ENCODE measurements at places on chromosomes 5 and 9. TPM values are rescaled to one million over a fixed set of nuclear protein-coding genes. Genes with fewer than 3 reads are reported as not detected.
A peak's percentile ranks its signal among the peaks of the same experiment; 100 is the strongest.

CYLC2 gene
- polyA plus RNA-seq: not detected

BARX1 gene
- polyA plus RNA-seq: 0.86 TPM

SKIC3 gene
- 90.3 TPM for polyA plus RNA-seq

TMEM141 gene
- 83.8 TPM for polyA plus RNA-seq

GRCh38 chr5:54454602-54455001 is 897 bp upstream of the HSPB3 start:
- DNase-seq: no peak

GRCh38 chr5:175674731-175675346 is 17.0 kb downstream of the HRH2 start:
- no peak for DNase-seq

- DNase-seq: no peak
These were observed 3.7 kb downstream of the TUBB4B start for GRCh38 chr9:137244486-137245449.

GRCh38 chr5:140267201-140267540 is 35.7 kb downstream of the PFDN1 start:
- DNase-seq: no peak

DNA sequence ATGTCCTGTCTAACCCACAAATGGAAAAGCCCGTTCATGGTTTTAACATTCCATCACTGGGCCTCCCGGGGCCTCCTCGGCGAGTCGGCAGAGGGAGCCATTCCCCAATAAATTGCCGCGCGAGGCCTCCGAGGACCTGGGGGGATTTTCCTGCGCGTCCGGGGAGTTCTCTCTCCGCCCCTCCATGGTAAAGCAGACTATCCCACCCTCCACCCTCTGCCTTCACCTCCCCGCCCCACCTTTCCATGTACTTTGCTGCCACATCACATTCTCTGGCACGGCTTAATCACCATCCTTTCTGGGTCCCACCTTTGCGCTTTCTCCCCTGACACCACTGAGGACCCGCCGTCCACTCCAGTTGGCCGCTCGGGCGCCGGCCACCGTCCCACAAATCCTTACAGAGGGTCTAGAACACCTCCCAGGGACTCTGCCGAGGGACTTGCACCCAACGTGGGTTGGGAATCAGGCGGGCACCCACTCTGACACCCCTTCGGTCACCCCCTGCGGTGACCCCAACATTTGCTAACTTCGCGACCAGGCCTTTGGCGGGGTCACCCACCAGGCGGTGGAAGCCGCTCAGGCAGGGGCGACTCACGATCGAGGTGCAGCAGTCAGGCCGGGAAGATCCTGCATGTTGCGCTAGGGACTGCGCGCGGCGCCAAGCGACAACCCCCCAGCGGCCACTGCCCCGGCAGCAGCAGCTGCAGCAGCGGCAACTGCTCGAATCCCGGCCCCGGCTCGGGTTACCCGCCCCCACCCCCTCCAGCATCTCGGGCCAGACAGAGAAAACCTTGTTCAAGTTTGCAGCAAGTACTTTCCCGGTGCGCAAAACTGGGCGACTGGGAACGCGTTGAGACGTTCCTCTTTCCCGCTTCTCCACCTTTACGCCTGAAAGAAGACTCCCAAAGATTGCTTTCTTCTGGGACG is at the start of gene MEGF10:
Gene MEGF10 (plus strand): TSS at position 778 of the 927 bp plus-strand sequence. CDS start 40,513 bp downstream, outside the sequence.
- DNase-seq: peak; percentile 48

- DNase-seq: no peak
These were observed 56.9 kb upstream of the STXBP1 start for GRCh38 chr9:127554966-127555839.

GRCh38 chr5:66307647-66308241 is 163.6 kb downstream of the SREK1 start:
- peak; percentile 73 for DNase-seq

DNA sequence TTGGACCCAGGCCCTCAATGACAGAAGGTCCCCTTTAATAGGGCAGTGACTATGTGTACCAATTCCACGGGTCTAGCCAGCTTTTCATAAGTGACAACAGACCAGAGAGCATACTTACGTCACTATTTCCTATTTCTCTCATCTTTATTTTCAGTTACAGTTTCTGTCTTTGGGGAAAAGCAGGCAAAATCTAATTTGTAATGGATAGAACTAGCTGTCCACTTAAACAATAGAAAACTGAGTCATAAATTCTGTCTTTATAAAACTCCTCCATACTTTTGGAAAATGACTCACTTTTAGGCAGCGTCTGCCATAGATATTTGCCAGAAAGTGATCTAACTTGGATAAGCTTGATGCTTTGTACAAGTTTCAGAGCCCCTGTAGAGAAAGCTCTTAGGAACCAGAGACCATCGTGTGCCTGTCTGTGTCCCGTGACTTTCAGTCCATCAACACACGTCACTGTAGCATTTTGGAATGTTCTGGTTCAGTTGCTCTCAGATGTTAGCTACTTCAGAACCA is 101.9 kb downstream of the F2RL2 start:
- DNase-seq: no peak

DNA sequence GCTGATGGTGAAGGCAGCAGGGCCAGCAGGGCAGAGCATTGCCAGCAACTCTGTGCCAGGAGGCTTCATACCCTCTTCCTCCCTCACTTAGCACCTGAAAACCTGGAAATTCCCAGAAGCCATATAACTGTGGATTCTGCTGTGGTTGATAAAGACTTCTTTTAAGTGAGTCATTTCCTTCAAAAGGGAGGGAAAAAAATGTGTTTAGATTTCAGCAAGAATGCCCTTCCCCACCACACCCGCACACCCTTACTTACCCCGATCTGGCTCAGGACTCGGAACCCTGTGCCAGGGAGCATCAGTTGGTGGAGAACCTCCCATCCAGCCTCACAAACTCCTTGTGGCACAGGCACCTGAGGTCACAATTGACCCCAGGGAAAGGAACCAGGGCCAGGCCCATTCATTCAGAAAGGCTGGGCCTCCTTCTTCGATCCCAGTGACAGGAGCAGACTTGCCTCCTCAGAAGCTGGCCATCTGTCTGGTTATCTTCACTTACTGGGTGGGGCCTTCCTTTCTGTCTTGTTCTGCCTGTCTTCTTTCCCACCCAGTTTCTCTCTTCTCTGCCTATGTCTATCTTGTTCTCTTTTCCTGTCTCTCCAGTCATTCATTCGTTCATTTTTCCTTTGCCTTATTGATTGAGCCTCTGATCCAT is 62.6 kb downstream of the PLAC8L1 start:
- DNase-seq: no peak

DNA sequence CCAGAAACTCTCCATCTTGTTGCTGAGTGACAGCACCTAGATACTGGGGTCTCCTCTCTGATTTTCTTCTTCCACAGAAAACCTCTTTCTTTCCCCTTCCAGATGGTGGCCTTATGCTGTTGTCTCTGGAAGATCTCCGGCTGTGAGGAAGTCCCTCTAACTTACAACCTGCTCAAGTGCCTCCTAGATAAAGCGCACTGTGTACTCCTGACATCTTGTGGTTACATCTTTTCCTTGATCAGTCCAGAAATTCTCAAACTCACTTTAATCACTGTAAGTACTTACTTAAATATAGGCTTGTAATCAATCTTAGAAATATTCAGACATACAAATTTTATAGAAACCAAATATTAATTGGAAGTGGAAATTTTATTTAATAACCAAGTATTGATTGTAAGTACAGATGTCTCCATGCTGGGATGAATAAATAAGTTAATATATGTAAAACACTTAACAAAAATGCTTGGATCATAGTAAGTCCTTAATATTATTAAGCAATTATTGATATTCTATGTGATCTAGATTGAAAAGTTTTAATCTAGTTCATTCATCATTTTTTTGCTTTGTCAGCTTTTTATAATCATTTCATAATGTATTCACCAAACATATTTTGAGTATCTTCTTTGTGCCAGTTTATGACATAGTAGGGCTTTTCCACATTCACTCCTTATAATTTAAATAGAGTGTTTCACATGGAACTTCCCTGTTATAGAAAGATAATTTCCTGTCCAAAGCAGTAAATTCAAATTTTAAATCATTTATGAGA is 1381.4 kb upstream of the CDH6 start:
- no peak for DNase-seq

DNA sequence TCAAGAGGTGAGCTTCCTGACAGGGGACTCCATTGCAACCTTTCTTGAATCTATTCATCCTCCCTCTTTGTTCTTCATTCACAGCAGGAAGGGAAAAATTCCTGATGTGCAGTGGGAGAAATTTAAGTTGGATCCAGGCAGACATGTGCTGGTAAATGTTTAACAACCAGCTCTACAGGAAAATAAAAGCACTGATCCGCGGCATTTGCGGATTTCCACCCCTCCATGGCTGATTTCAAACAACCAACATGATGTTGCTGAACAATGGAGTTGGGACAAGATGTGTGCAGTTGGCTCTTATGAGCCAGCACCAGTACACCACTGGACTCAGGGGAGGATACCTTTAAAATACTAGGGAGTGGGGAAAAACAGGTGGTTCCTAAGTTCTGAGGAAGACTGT is 47.0 kb downstream of the SPRY4 start:
- peak; percentile 74 for DNase-seq

DNA sequence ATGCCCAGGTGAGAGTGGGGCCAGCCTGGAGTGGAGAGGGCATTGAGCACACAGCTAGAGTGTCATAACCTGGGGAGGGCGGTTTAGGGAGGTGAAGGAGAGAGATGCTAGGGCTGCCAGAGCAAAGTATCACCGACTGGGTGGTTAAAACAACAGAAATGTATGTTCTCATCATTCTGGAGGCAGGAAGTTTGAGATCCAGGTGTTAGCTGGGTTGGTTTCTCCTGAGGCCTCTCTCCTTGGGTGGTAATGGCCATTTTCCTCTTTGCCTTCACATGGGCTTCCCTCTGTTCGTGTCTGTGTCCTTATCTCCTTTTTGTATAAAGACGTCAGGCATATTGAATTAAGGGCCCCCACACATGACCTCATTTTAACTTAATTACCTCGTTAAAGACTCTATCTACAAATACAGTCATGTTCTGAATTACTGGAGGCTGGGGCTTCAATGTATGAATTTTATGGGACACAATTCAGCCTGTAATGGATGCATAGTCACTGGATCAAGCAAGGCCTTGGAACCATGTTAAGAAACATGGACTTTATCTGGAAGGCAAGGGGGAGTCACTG is 118.6 kb upstream of the IL12B start:
- no peak for DNase-seq

DNA sequence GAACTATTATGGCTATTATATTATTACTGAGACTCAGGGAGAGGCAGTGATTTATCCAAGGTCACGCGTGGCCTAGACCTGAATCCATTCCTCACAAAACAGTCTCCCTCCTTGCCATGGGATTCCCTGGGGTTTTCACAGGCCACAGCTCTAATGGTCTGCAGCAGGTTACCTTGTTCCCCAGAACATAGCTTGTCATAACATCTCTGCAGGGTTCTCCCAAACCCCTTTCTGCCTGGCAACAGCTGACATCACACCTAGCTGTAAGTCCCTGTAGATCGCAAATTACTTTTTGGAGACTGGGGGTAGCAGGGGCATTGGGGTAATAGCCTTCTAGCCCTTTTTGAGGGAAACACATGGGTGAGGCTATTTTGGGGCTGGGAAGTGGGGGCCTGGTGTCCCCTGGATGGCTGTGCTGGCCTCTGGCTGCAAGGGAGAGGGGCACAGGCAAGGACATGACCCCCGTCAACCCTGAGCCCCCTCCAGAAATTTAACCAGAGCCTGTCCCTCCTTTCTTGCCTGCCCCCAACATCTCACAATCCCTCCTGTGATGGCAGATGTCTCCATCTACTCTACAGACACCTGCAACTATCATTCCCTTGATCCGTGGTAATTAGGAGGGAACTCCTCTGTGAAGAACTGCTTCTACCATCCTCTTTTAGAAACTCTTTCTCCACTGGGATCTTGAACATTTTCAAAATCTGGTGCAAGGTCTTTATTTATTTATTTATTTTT is 1.3 kb downstream of the CD74 start:
- no peak for DNase-seq

DNA sequence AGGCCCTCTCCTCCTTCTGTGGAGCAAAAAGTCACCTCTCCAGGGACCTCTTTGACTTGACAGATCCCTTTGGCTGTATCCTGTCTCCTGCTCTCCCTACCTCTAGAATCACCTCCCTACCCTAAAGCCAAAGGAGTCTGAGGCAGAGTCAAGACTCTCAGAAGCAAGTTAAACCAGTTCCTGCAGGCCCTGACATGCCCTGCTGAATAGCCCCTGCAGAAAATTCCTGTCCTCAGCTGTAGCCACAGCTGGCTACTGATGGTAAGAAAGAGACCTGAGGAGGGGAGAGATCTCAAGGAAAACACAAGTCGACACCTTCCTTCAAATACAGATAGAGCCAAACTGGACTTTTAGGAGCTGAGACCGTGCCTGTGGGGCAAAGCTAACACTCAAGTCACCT is 23.7 kb upstream of the UBAP2 start:
- peak; percentile 42 for DNase-seq

DNA sequence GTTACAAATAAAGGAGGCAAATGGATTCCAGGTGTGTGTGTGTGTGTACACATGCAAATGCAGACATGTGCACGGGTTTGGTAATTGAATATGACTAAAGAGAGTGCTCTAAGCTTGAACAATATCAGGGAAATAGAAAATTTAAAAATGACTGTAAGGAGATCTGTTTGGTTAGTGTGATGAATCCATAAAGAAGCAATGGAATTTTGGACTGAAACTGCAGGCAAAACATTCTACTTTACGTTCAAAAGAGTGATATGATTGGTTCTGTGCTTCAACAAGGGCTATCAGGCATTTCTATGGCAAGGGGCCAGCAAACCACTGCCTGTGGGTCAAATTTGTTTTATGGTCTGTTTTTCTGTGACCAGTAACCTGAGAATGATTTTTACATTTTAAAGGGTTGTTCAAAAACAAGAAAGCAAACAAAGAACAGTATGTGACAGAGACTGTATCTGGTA is 332.8 kb upstream of the KLF9 start:
- DNase-seq: no peak

DNA sequence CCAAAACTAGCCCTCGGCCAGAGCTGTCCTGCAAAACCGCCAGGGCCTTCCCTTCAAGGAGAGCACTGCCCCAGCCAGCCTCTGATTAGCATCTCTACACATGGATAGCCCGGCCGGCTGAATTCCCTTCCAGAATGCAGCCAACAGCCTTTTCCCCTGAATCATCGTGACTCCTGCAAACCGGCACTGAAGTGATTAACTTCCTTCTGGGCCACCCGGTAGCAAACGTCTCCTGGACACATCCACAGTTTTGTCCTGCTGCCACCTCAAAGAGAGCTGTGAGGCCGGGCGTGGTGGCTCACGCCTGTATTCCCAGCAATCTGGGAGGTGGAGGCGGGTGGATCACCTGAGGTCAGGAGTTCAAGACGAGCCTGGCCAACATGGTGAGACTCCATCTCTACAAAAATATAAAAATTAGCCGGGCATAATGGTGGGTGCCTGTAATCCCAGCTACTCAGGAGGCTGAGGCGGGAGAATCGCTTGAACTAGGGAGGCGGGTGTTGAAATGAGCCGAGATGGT is 21.1 kb upstream of the EEIG1 start:
- no peak for DNase-seq

DNA sequence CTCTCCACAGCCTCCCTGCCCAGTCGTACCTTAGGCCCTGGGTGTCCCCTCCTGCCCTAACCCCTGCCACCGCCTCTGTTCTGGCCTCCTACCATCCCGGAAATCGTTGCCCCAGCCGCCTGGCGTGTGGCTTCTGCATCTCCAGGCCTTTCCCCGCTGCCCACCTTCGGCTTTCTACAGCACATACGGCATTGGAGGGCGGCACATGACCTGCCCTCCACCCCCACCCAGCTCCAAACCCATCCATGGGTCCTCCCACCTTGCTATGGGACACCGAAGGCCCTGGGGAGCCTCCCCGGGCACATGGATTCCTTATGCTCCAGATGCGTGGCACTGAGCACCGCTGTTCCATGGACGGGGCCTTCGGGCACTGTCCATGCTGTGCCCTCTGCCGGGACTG is 32.0 kb downstream of the FGF18 start:
- no peak for DNase-seq

GRCh38 chr9:69571032-69571431 is 101.1 kb downstream of the APBA1 start:
- no peak for DNase-seq

- DNase-seq: no peak
These were observed 39.9 kb upstream of the CPLX2 start for GRCh38 chr5:175831507-175831906.

All from renal pelvis (tissue), 12 donors.